ENCODE measurements at places on chromosomes 5 and 9. TPM values are rescaled to one million over a fixed set of nuclear protein-coding genes. Genes with fewer than 3 reads are reported as not detected.

CER1 gene
- not detected for total RNA-seq

SLC46A2 gene
- total RNA-seq = not detected

NEUROG1 gene
- total RNA-seq = not detected

FREM1 gene
- total RNA-seq = 1.8 TPM

PRSS3 gene
- total RNA-seq = 14.4 TPM

BTNL3 gene
- total RNA-seq = not detected

SPAAR gene
- 1.3 TPM for total RNA-seq

MAMDC2 gene
- total RNA-seq = 7.7 TPM

ORM2 gene
- not detected for total RNA-seq

NR6A1 gene
- 0.23 TPM for total RNA-seq

FOXI1 gene
- total RNA-seq = not detected

ARHGEF37 gene
- total RNA-seq = 3.2 TPM
